NK-92 treated with Interleukin-12 subunit alpha and Interleukin-12 subunit beta, amount 100 ng/mL, for 24 hours (cell line): ENCODE measurements at places on chromosomes 4 and X.

- DNase-seq: no peak
These were observed 81.5 kb downstream of the ZNF674 start for GRCh38 chrX:46463682-46464081.

- DNase-seq: no peak
These were observed 586.1 kb upstream of the PITX2 start for GRCh38 chr4:111208970-111209369.

DNA sequence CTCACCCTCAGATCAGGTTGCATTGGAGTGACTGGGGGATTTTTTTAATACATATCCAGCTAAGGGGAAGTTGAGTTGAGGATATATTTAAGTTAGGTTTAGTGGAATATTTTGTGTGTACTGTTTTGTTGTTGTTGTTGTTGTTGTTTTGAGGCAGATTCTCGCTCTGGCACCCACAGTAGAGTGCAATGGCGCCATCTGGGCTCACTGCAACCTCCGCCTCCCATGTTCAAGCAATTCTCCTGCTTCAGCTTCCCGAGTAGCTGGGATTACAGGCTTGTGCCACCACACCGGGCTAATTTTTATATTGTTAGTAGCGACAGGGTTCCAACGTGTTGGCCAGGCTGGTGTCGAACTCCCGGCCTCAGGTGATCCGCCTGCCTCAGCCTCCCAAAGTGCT lies 38.6 kb upstream of the ATP6AP2 start:
- no peak for DNase-seq

- no peak for DNase-seq
These were observed 184.2 kb downstream of the MAML3 start for GRCh38 chr4:139969635-139970266.

DNA sequence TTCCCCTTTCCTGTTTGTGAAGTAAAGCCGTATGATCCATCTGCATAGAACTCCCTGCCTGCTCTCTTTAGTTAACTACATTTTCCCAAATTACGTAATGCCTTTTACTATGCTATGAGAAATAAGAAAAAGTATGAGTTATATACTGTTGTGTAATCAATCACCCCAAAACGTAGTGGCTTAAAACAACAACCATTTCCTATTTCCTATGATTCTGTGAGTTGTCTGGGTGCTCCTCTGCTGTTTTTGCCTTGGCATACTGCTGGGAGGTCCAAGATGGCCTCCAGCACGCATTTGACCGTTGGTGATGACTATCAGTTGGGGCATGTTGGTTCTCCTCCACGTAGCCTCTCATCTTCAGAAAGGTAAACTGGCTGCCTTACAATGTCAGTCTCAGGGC lies 39.8 kb downstream of the BBS12 start:
- no peak for DNase-seq

- DNase-seq: no peak
These were observed 38.6 kb upstream of the GPR101 start for GRCh38 chrX:137072396-137072795.

DNA sequence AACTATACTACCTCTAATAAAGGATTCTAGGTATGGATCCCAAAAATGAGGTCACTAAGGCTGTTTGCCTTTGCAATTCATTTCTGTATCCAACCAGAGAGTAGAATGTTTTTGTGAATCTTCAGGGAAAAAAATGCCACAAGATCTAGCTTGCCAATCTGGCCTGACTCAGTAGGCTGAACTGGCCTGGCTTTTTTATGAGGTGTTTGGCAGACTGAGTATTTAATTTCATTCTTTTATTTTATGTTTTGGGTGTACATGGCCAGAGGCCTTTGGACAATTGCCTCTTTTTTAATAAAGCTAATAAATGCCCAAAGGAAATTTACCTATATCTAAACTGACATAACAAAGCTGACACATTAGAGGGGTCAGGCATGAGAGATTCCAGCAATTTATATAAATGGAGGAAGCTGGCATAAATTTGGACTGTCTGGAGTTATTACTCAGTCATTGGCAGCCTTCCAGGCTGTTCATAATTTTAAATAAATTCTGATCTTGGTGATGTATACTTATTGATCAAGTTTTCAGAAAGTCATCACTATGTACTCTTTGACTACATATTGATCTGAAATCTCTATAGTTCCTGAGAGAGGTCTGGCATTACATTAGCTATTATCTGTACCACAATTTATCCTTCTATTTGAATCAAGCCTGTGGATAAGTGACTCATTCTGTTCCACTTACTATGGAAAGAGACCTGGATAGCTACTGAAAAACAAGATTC lies 376.4 kb upstream of the NOCT start:
- DNase-seq: no peak

- no peak for DNase-seq
These were observed 183.8 kb upstream of the NUDT10 start for GRCh38 chrX:51148848-51149247.

DNA sequence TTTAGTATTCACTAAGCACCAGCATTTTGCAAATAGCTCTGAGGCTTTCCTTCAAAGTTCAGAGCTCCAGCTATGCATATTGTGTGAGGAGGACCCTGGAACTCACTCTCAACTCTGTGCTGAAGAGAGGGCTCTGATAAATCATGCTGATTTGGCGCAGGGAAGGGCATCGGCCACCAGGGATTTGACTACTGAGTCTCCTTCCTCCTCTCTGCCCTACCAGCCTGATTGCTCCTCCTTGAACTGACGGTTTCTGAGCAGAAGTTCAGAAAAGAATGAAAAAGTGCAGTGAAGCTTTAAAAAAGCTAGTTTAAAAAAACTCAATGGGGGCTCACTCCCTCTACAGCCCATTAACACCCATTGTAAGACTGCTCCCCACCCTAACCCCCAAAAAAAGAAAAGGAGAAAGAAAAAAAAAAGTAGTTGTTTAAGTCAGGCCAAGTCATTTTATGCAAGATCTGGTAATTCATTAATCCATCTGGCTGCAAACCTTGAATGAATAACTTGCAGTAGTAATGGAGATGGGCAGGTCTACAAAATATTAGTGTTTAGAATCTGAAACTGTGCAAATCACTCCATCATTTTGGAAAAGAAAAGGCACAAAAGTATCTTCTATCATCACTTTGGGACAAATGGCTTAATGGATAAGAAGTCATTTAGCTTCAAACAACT lies 13.3 kb downstream of the PPARGC1A start:
- no peak for DNase-seq

DNA sequence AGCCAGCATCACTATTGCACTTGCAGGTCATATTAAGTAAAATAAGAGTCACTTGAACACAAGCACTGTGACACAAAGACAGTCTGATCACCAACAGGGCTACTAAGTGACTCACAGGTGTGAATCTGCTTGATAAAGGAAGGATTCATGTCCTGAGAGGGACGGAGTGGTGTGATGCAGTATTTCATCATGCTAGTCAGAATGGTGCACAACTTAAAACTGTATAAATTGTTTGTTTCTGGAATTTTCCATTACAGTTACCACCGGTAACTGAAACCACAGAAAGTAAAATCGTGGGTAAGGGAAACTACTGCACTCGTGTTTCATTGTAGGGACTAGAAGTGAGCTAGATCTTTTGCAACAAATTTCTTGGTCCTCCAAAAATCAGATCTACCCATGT lies 109.7 kb downstream of the ELOVL6 start:
- DNase-seq: peak; percentile 6

- DNase-seq: no peak
These were observed 18.9 kb downstream of the ADD1 start for GRCh38 chr4:2862528-2862927.

DNA sequence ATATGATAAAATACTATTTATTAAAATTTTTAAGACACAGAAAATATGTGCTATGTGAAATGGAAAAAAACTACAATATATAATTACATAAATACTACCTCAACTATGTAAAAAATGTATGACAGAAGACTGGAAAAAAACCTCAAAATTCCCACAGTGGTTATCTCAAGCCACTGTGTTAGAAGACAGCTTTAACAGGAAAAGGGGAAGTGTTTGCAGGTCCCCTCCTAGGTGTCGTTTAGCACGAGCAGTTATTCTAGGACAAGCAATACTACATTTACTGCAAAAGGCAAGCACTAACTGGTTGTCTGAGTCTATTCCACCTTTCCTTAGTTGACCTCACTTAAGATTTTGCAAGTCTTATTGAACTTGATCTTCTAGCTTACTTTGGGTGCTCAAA lies 44.9 kb upstream of the PHF8 start:
- DNase-seq: no peak

- DNase-seq: no peak
These were observed 56.6 kb downstream of the STAP1 start for GRCh38 chr4:67615119-67615518.

DNA sequence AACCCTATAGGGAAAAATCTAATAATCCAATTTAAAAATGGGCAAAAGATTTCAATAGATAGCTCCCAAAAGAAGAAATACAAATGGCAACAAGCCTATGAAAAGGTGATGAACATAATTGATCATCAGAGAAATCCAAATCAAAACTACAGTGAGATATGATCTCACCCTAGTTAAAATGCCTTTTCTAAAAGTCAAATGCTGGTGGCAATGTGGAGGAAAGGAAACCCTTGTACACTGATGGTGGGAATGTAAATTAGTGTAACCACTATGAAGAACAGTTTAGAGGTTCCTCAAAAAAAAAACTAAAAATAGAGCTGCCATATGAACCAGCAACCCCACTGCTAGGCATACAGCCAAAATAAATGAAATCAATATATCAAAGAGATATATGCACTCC lies 44.5 kb downstream of the STPG2 start:
- DNase-seq: no peak

- no peak for DNase-seq
These were observed 3.0 kb upstream of the USP46 start for GRCh38 chr4:52661966-52662690.

DNA sequence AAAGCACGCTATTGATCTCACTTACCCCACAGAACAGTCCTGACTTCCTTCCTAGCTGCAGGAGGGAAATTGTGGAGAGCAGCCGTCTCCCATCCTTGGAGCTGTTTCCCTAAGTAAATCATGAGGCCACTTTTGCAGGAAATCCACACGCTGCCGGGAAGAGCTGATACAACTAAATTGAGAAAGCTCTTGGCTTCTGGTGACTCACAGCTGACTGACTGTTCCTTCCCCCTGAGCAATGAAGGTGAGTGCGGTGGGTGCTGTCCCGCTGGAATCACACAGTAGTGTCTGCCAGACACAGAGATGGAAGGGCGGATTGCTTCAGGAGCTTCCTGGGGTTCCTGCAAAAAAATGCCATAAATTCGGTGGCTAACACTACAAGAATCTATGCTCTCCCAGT lies 268.9 kb downstream of the ASMT start:
- DNase-seq: no peak

DNA sequence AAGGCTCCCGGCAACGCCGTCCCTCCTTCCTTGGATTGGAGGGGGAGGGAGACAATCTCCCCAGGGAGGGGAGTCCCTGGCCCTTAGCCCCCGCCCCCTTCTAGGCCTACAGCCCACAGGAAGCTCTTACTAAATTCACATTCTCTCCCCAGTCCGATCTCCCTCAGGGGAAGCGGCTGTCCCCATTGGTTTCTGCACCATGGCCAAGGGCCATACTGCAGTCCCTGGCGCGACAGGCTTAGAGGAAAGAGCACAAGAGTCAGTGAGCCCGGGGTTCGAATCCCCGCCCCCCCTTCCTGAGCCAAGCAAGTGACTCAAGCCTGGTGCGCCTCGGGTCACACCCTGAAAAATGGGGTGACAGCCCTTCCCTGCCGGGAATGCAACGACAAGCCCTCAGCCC lies 1.1 kb downstream of the ABLIM2 start:
- no peak for DNase-seq

DNA sequence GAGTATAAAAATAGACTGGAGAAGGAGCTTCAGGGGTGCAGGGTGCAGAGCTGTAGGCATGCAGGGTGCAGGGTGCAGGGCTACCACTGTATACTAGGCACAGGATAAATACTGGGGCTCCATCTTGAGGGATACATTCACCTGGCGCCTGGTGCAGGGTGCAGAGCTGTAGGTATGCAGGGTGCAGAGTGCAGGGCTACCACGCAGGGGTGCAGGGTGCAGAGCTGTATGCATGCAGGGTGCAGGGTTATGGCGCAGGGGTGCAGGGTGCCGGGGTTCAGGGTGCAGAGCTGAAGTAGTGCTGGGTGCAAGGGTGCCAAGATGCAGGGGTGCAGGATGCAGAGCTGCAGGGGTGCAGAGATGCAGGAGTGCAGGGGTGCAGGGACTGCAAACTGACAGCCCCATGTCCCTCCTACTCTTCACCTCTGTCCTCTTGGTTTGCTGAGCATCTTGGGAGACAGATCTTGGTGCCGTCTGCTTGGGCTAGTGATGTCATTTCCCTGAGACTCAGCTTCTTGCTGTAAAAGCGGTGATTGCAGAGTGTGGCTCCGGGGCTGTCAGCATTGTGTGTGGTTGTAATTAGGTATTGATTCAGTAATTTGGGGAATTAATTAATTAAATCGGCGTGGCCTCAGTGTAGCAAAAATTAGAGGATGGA lies 91.2 kb downstream of the ADRA2C start:
- no peak for DNase-seq
